Activated CD8-positive, alpha-beta memory T cell treated with anti-CD3 and anti-CD28 coated beads for 4 hours (primary cell): ENCODE measurements at places on chromosomes 1 and 21.

- no peak for DNase-seq
These were observed 24.6 kb upstream of the PRDM15 start for GRCh38 chr21:41903559-41904351.

DNA sequence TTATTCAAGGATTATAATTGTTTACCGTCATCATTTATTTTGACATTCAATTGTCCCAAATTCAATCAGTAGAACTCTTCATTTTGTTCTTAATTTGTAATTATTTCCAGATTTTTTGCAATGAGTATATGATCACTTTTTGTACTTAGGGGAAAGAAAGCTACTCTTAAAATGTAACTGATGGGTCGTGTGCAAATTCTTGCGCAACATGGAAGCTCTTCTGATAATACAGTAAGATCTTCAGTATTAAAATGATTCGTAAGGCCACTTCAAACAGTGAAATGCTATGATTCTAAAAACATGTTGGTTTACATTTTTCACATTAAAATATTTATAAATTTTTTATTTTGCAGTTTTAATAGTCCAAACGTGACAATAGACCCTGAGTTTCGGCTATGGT, 63.4 kb downstream of the LBR start:
- no peak for DNase-seq

GRCh38 chr1:31815752-31816500, at the start of gene SPOCD1:
SPOCD1 (minus strand) TSS chr1:31816022; CDS start chr1:31815333, 689 bp downstream.
- peak; percentile 66 for DNase-seq

DNA sequence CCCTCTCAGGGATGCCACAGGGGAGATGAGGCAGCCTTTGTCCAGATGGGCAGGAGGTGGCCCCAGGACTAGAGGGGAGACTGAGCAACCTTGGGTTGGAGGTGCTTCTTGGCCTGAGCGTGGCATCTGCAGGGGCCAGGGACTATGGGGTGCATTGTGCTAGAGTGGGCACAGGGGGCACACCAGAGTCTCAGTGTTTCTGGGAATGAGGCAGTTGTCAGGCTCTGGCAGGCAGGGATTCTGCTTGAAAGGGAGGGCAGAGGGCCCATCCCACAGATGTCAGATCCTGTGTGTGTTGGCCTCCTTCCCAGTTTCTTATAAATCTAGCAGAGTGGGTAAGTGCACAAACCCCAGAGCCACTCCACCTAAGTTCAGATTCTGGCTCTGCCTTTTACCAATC, 13.7 kb downstream of the LGR6 start:
- no peak for DNase-seq

- DNase-seq: no peak
These were observed 6.9 kb upstream of the SLC35F3 start for GRCh38 chr1:233897325-233898162.

- DNase-seq: no peak
These were observed 304.6 kb downstream of the DISC1 start for GRCh38 chr1:231931146-231931545.

- DNase-seq: no peak
These were observed 4.4 kb downstream of the ACBD3 start for GRCh38 chr1:226181996-226182714.

DNA sequence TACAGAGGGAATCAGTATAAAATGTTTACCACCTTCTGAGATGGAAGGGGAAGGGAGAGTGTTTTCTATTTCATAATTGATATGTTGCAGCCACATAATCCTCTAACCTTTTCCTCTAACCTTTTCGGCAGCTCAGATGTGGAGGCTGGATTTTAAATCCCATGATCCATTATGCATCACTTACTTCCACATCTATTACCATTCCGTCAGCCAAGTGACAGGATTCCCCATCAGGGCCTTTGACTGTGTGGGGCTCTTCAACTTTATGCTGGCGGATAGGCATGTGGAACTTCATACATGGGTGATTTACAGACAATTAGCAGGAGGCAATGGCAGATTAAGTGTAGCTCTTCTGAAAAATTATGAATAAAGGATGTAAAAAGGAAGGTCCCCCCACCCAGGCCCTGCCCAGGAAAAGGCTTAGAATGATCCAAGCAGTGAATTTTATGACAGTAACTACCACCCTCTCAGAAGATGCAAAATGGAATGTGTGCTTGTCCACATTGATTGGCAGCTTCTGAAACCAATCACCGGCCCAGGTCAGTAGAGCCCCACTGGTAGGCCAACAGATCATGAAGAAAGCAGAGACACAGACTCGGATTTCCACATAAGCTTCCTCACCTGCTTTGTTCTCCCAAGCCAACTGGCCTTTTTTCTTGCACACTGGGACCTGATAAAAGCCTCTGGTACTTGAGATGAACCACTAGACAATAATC, 147.0 kb downstream of the ST6GALNAC5 start:
- DNase-seq: no peak

- no peak for DNase-seq
These were observed 132.5 kb upstream of the IVNS1ABP start for GRCh38 chr1:185449378-185450059.

DNA sequence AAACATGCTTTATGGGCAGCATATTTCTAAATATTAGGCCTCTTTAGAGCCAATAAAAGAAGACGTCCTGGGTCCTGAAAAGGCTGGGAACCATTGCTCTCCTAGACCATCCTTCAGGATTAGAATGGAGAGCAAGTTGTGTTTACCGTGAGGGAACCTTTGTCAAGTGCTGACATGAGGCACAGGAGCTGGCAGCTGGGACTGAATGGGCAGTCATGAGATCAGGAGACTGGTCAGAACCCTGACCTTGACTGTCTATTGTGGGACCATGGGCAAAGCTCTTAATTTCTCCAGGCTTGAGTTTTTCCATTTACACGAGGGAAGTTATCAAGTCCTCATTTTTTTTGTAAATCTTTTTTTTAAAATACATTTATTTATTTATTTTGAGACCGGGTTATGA, 5.2 kb downstream of the PFKFB2 start:
- no peak for DNase-seq

DNA sequence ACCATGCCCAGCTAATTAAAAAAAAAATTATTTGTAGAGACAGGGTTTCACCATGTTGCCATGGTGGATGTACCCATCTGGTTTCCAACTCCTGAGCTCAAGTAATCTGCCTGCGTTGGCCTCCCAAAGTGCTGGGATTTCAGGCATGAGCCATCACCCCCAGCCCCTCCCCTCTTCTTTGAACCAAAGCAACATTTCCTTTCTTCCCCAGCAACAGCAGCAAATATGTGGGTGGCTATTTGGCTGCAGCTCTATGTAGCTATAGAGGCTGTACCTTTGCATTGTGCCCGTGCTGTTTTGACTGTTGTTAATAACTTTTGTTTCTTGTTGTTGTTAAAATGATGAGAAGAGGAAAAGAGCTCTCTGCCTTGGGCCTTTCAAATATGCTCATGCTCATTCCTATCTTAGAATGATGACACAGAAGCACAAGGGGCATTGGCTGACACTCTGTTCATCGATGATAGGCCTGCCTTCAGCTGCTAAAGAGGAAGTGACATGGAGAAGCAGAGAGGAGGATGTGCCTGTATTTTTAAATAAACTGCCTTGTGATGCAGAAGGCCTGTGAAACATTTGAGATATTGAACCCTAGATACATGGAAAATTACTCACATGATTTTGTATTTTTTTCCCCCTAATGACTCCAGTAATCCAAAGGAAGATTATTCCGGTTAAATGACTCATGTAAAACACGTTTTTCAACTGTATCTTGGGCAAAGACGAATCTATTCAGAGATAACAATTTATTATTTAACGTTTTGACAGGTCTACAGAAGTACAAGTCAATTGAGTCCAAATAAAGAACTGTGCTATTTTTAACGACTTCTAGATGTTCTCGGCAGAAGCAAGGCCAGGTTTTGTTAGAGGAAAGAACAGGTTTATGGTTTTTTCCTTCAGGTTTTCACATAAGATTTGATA, 20.5 kb upstream of the XPR1 start:
- DNase-seq: no peak

- no peak for DNase-seq
These were observed 4.5 kb upstream of the ANKRD13C start for GRCh38 chr1:70358921-70359564.

DNA sequence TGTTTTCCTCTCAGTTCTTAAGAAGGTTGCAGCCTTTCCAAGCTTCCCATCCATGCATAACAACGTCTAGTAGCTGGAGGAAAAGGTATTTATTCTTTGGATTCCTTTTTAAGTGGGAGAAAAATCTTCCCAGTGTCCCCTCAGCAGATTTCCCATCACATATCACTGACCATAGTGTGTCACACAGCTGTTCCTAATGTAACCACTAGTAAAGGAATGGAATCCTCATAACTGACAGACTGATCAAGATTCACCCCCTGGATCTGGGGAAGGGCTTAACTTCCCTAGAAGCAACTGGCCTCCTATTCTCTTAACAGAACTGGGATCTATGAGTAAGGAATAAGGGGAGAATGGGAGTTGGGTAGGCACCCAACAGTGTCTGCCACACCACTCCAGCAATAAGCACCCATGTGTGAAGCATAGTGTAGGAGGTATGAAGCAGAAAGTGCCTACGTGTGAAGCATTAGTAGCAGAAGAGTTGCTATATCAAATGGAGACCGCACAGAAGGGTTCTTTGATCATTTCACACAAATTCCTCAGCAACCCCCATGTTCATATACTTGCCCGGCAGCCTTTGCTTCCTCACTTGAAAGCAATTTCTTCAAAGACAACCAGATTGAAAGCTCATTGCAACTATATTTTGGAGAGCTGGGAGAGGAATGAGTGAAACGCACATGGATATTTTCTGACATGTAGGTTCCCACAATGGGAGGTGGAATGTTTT, 28.2 kb upstream of the DNAH14 start:
- DNase-seq: no peak

GRCh38 chr1:75188892-75189291, 54.7 kb downstream of the LHX8 start:
- no peak for DNase-seq

DNA sequence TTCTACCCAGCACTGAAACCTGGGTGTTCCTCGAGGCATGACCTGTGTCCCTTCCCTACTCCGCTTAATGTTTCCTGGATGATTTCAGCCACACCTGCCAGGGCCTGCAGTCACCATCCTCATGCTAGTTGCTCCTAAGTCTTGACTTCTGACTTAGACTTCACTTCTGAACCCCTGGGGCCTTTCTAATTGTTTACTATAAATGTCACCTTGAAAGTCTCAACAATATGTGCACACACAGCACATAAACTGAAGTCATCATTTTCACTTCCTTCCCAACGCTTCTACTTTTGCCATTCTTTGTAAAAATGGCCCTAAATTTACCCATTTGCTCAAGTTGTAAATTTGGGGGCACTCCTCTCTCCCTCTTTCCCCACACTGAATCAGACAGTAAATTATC, 141.1 kb downstream of the DYRK1A start:
- DNase-seq: no peak

DNA sequence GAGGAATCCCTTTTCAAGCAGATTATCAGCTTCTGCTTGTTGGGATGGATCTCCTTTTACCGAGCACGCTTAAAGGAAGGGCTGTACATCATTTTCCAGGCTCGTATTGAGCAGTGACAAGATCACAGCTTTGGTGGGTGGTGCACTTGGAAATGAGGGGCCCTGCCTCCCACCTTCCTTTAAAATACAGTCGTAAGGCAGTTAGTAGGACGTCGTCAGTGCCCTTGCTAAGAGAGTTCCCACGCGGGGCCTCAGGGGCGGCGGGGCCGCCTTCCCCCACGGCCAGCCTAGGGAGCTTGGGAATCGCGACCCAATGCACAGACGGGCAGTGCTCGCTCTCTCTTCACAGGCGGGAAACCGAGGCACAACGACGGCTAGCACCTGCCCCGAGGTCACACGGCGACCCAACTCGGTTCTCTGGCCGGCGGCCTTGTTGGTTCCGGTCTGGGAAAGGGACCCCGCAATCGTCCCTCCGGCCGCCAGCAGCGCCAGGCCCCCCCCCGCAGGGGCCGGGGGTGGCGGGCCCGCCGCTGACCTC, 58.6 kb downstream of the H3-3A start:
- no peak for DNase-seq

DNA sequence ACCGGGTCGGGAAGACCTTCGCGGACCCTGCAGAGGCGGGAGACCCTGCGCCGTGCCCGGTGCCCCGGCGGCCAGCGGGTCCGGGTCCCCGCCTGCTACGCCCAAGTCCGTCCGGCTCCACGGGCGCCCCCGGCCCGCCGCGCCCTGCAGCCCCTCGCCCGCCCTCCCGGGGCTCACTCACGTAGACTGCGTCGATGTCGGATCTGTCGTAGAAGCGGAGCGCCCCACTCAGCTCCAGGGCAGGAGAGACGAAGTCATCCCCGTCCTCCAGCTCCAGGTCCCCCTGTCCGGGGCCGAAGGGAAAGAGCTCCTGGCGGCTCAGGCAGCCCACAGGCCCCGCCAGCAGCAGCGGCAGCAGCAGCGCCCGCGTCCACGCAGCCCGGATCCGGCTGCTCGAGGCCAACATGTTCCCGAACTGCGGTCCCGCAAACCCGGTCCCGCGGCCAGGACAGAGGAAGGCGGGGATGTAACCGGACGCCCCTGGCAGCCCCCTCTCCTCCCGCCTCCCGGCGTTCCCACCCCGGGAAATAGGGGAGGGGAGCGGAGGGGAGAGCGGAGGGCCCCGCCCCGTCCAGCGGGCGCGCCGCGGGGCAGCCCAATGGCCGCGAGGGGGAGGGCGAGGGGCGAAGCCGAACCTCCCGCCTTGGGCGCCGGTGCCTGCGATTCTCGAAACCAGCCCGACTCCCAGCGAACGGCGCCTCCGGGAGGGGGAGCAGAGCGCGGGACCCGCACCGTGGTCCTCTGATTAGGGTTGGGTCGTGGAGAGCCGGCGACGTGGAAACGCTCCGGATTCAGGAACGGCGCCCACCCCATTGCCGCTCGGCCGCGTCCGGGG, at the start of gene NID1:
Gene NID1, minus strand, starts transcription at position 417 of the 835 bp plus-strand sequence. Its CDS starts 11 bp downstream, at position 406.
- no peak for DNase-seq

DNA sequence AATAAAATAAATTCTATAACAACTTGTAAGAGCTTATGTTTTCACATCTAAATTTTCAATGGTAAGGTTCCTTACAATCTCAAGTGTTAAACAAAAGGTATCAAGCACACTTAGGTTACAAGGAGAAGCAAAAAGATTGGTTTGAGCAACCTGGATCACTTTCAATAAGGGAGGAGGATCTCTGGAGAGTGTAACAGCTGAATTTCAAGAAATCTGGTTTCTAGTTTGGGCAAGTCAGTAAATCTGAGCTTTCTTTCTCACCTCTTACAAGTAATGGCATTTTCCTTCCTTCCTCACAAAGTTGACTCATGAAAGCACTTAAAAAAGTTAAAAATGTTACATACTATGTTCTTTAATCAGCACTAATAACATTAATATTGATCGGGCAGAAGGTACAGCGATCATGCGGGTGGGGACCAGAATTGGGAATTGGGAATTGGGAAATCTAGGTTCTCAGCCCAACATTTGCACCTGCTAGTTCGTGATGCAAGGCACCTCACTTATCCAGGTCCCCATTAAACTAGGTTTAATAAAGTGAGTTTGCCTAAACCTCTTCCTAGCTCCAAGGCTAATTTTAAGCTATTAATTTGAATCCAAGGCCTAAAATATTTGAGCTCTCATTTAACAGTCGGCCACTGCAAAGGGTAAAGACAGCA, 3.1 kb downstream of the NUCKS1 start:
- DNase-seq: no peak
